Fibroblast of the aortic adventitia (primary cell): ENCODE measurements at places on chromosomes 13 and 19. TPM values are rescaled to one million over a fixed set of nuclear protein-coding genes. Genes with fewer than 3 reads are reported as not detected.

Gene KIR3DL2
- not detected in 2 replicates for total RNA-seq

Gene MYO1F
- total RNA-seq, result 0.09 and 0.41 TPM in 2 replicates

Gene ZIM2
- not detected in 2 replicates for total RNA-seq

Gene NLRP5
- total RNA-seq, result not detected in 2 replicates

Gene FBXO17
- total RNA-seq, result 22.9 and 56.3 TPM in 2 replicates

Gene CYP2A7
- total RNA-seq, result not detected in 2 replicates
